ENCODE measurements at places on chromosomes 2 and 18.

DNA sequence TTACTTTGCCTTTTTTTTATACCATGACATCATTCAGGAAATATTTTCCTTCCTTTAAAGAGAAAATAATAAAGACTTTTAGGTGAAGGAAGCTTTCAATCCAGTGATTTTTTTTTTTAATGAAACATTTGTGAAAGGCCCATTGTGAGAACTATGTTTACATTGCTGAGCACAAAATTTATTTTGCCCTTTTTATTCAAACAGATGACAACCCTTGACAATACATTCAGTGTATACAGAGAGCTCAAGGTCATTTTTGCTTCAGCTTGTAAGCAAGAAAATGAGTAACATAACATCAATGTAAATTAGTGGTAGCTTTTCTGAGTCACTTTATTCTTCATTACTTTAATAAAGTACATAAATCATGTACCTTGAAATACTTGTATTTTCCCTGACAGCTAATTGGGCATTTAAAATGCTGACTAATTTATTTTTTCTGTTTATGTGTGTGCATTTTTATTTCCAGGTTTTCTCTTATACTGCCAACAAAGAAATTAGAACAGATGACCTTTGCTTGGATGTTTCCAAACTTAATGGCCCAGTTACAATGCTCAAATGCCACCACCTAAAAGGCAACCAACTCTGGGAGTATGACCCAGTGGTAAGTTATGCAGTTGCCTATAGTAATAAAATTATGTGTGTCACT is 121.6 kb downstream of the GALNT1 start:
- no peak for DNase-seq

GRCh38 chr2:184294831-184295230 is 303.5 kb upstream of the ZNF804A start:
- no peak for DNase-seq

- DNase-seq = no peak
Measured at GRCh38 chr2:43067254-43068040, 159.0 kb downstream of the ZFP36L2 start.

GRCh38 chr18:22332590-22332989 is 85.1 kb downstream of the CTAGE1 start:
- no peak for DNase-seq

GRCh38 chr2:9565436-9566153 is 10.0 kb upstream of the ADAM17 start:
- DNase-seq = no peak

DNA sequence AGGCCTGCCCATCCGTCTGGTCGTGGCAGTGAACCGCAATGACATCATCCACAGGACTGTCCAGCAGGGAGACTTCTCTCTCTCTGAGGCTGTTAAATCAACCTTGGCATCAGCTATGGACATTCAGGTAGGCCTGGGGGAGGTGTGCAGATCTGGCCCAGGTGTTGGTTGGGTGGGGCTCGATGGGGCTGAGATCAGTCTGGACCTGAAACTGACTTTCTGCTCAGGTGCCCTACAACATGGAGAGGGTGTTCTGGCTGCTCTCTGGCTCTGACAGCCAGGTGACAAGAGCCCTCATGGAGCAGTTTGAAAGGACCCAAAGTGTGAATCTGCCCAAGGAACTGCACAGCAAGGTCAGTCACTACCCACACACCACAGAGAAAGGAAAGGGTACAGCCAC is 12.6 kb downstream of the THNSL2 start:
- DNase-seq = no peak

GRCh38 chr2:65604246-65604645 is 171.8 kb upstream of the SPRED2 start:
- no peak for DNase-seq

- no peak for DNase-seq
Measured at GRCh38 chr18:23021623-23022022, 88.5 kb downstream of the RBBP8 start.

DNA sequence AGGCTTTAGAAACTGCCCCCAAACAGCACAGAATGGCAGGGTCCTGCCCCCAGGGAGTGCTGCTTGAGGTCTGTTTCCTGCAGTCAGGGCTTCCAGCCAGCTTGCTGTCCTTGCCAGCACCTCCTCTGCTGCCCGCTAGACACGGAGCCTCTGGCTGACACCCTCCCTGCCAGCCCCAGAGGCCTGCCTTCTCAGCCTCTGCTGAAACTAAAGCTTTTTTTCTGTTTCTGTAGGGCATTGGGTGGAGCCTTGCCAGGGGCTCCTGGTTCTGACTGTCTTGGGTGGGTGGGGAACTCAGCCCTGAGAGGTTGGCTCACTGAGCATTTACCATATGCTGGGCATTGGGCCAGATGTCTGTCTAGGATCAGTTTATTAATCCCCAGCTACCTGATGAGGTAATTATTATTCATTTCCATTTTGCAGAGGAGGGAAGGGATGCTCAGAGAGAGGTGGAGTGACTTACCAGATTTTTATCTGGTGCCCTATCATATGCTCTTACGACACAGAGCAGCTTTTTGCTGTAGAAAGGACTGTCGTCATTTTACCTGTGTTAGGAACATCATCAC is 35.4 kb downstream of the INPP4A start:
- DNase-seq = no peak

DNA sequence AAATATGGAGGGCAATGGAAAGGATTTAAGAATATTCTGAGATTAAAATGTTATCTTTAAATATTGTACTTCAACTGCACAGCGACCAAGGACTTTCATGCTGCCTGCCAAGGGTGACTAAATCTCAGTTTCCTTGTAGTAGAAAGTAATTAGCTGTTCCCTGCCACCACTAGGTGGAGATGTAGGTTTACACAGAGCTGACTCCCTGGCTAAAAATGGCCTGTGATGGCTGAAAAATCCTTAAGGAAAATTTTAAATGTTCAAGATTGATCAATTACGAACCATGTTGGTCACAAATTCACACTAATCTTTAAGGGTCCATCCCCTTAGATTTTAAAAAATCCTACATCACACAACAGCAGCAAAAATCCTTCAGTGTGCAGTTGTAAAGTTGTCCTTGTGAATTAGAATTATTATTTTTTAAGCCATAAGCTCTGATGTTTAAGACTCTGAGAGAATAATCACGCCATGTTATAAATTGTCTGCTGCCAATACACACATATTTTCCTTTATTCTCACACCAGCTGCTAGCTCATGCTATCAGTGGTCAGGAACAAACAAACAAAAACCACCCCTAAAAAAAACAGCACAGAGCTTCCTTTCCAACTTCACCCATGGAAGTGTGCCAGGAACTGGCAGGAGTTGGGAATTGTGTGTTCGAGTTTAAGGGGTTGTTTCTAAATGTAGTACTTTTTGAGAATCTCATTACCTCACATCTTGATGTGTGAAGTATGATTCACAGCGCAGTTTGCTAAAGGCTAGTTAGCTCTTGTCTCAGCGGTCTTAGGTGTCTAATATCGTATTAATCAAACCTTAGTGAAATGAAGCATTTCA is 399.8 kb downstream of the TMEM182 start:
- DNase-seq = no peak

GRCh38 chr2:47050762-47051161 is 104.3 kb downstream of the STPG4 start:
- no peak for DNase-seq

GRCh38 chr2:118983133-118983532 is 41.1 kb downstream of the MARCO start:
- DNase-seq = no peak

Data from T follicular helper cell (primary cell).